ENCODE measurements at places on chromosomes 2 and 18.
A peak's percentile ranks its signal among the peaks of the same experiment; 100 is the strongest.

DNA sequence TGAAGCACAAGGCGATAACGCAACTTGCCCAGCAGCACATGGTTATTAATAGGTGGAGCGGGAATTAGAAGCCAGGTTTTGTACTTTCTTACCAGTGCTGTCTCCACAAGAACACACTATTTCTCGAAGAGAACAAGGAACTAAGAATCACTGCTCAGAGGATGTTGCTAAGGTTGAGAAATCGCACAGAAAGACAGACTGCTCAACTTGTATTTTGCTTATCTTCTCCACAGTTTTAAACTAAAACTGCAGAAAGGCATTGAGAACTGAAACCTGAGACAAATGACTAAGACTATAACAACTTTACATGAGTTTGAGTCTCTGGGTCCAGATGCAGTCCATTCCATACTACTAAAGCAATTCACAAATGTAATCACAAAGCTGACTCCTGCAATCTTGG is 6.2 kb downstream of the PRKD3 start:
- peak; percentile 65 for DNase-seq

DNA sequence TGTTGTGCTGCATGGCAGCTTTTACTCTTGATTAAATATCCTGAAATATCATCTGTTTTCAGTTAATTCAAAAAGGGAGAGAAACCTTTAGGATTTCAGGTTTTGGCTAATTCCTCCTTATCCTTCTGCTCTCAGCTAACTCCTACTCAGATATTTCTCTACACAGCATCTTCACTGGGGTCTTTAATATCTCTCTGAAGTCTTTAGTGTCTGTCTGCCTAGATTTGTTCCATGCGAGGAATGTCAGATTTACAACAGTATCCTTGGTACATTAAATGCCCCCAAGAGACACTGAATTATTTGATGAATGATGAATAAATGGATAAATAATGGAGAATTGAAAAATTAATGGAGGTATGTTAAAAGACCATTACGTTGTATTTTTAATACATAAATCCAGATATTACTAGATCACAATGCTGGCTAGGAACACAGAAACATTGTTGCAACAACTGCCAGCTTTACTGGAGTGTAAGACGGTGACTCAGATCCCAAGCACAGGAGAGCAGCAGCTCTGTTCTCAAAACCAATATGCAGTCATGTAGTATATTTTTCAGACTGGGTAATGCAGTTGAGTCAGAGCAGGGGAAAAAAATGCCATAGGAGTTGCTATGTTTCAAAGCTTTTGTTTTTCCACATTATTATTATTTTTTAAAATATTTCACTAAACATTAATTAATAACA is 388.0 kb upstream of the SYT4 start:
- DNase-seq: peak; percentile 89

- DNase-seq: no peak
These were observed 133.0 kb downstream of the WDSUB1 start for GRCh38 chr2:159153463-159153862.

DNA sequence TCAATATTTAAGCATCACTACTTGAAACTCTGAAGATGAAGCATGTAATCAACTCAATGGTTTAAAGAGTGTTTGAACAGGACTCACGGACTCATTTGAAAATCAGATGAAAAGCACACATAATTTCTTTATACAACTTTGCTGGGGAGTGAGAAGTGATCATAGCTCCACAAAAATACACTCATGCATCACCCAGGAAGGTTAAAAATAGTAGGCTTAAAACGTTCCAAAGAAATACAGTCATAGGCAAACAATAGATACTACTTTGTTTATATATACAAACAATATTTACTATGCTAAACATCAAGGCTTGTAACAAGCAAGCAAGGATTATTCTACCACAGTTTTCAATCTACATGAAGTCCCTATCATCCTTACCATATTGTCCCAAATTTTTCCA is 11.6 kb downstream of the HNRNPLL start:
- no peak for DNase-seq

GRCh38 chr2:154963511-154963910 is 265.0 kb downstream of the KCNJ3 start:
- DNase-seq: no peak

GRCh38 chr18:63195326-63196159 is 124.0 kb downstream of the BCL2 start:
- DNase-seq: no peak
